ENCODE measurements at places on chromosomes 7 and 10.

- DNase-seq = no peak
These were observed 32.3 kb downstream of the AGR3 start for GRCh38 chr7:16849296-16850148.

DNA sequence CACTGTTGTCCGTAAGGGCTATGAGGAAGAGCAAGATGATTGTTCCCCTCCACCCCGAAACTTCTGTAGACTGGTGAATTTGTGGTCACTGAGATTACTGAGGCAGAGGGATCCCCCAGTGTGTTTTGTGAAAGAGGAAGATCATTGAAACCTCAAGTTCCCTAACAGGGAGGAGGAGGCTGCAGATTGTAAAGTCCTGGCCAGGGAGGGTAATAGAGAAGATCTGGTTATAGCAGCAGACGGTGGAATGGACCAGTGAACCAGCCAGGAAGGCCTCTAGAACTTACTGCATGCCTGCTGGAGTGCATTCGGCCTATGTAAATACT is 31.1 kb downstream of the LMTK2 start:
- DNase-seq = no peak

GRCh38 chr10:132030898-132031463 is 34.8 kb upstream of the JAKMIP3 start:
- no peak for DNase-seq

- DNase-seq = no peak
These were observed 27.4 kb upstream of the PSAP start for GRCh38 chr10:71878327-71879034.

DNA sequence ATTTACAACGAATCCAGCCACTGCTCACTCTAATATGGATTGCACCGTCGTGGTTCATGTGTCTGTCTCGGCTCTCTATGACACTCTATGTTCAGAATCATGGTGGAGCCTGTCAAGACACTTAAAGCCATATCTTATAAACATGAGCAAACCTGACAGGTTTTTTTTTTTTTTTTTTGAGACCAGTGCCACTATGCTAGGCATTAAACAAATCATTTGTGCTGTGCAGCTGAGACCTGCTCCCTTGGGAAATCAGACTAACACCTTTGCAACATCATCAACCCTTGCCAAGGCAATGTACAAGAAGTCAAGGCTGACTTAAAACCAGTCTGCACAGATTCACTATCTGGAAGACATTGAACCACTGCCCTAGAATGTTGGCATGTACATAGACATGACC is 181.2 kb upstream of the ANK3 start:
- DNase-seq = no peak

Data from effector memory CD4-positive, alpha-beta T cell (primary cell).